ENCODE measurements at places on chromosomes 6 and 20. TPM values are rescaled to one million over a fixed set of nuclear protein-coding genes. Genes with fewer than 3 reads are reported as not detected.

DNA sequence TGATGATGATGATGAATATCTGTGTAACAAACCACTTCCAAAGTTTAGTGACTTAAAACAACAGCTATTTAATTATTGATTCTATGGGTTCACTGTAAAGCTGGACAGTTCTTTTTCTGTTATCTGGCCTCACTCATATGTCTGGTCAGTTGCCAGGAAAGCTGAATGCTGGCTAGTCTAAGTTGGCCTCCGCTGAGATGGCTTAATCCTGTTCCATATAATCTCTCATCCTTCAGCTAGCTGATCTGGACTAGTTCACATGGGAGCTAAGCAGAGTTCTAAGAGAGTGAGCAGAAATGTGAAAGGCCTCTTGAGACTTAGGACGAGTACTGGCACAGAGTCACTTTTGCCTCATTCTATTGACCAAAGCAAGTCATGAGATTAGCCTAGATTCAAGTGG lies 334.7 kb upstream of the FLRT3 start:
- H3K27ac ChIP-seq = no peak overlapping the region
- no peaks in the 10 kb centered on the region for H3K36me3 ChIP-seq
- H3K4me1 ChIP-seq = no peaks in the 10 kb centered on the region
- DNase-seq = no peak
- no peak overlapping the region for H3K4me3 ChIP-seq
- H3K27me3 ChIP-seq = no peaks in the 10 kb centered on the region

MUC22 gene
- total RNA-seq = not detected

PGC gene
- total RNA-seq = 0.83 TPM

GRCh38 chr6:84876723-84877514 lies 112.5 kb upstream of the TBX18 start:
- no peaks in the 10 kb centered on the region for H3K4me1 ChIP-seq
- H3K4me3 ChIP-seq = no peak overlapping the region
- H3K27ac ChIP-seq = no peak overlapping the region
- no peaks in the 10 kb centered on the region for H3K27me3 ChIP-seq

KIAA1755 gene
- 7.3 TPM for total RNA-seq

DNA sequence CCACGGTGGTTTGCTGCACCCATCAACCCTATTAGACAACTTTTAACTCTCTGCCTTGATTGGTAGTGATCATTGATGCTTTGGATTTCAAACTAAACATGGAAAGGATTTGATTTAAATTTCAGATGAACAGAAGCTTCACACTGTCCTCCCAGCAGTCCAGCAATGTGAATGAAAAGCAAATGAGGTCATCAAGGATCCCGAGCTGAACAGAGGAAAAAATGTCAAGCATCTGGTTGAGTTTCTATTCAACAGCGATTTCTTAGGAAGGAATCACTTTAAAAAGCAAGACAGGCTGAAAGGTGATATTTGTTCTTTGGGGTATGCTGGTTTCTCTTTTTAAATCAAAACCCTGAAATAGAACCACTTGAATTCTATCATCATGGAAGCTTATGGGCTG lies 10.6 kb upstream of the SAMD3 start:
- H3K27me3 ChIP-seq = no peaks in the 10 kb centered on the region
- no peaks in the 10 kb centered on the region for H3K4me1 ChIP-seq
- no peaks in the 10 kb centered on the region for H3K36me3 ChIP-seq
- no peak overlapping the region for H3K4me3 ChIP-seq
- no peak overlapping the region for H3K27ac ChIP-seq

KCNB1 gene
- 54.4 TPM for total RNA-seq

DNA sequence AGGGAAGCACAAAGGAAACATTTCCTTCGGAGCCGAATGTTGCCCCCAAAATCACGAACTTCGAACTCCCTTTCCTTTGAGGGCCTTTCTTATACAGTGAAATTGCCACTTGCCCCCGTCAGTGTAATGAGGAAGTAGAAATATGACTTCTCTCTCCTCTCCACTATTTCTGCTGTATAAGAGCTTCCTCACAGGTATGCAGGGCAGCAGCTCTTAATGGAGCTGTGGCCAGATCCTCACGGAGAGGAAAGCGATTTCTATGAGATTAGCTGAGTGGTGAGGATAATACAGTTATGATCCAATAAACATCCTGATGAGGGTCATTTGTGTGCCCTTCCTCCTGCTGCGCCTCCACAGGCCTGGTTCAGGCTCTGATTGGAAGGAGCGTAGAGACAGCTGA lies 10.8 kb upstream of the CPNE5 start:
- no peak overlapping the region for H3K4me3 ChIP-seq
- H3K27me3 ChIP-seq = no peaks in the 10 kb centered on the region
- peaks cover 46% of the 10 kb centered on the region for H3K4me1 ChIP-seq
- no peak overlapping the region for H3K27ac ChIP-seq
- peaks cover 9% of the 10 kb centered on the region for H3K36me3 ChIP-seq

GRCh38 chr20:24767623-24768100 lies 181.4 kb upstream of the CST7 start:
- H3K4me1 ChIP-seq = no peaks in the 10 kb centered on the region
- peaks cover 17% of the 10 kb centered on the region for H3K27me3 ChIP-seq
- H3K4me3 ChIP-seq = no peak overlapping the region
- H3K36me3 ChIP-seq = no peaks in the 10 kb centered on the region

GPLD1 gene
- 4.0 TPM for total RNA-seq

GRCh38 chr6:157282284-157282683 lies 41.0 kb downstream of the TMEM242 start:
- no peak overlapping the region for H3K4me3 ChIP-seq
- H3K27me3 ChIP-seq = no peaks in the 10 kb centered on the region
- no peak for DNase-seq
- no peaks in the 10 kb centered on the region for H3K4me1 ChIP-seq

- H3K4me1 ChIP-seq = no peaks in the 10 kb centered on the region
- H3K27ac ChIP-seq = no peak overlapping the region
- H3K27me3 ChIP-seq = no peaks in the 10 kb centered on the region
Observed at GRCh38 chr6:139925894-139926641, 551.6 kb upstream of the CITED2 start.

DNA sequence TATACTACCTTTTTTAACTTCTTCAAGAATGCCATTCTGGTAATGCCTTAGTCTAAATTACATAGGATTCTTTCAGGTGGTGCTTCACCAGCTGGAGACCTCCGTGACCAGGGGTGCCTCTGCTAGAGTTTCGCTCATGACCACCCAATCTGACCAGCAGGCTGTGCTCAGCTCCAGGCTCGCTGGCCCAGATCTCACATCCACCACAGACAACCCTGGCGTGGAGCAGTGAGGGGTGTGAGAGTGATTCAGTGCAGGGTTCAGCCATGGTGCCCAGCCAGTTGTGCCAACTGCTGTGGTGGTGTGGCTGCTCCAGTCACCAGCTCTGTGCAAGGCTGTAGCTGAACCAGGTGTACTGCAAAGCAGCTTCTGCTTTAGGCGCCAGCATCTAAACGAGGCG lies 198.6 kb downstream of the MMUT start:
- no peaks in the 10 kb centered on the region for H3K4me1 ChIP-seq
- no peak overlapping the region for H3K27ac ChIP-seq
- H3K4me3 ChIP-seq = no peak overlapping the region
- DNase-seq = no peak

DNA sequence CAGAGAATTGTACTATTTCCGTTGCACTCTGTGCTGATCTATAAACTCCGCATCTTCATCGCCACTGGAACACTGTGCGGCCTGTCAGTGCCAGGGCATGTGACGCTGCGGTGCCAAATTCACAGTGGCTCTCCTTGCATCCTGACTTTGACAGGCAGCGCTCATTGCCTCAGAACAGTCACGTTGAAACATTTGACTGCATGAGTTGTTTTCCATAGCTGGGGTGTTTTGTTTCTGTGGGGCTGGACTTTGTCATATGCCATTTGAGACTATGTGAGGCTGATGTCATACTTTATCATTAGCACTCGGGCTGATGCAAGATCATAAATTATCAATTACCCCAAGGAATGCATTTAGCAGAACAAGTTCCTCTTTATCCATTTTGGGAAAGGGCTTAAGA lies 32.7 kb downstream of the CFAP61 start:
- no peaks in the 10 kb centered on the region for H3K27me3 ChIP-seq
- DNase-seq = peak; percentile 85
- H3K4me3 ChIP-seq = no peak overlapping the region
- H3K27ac ChIP-seq = no peak overlapping the region

DNA sequence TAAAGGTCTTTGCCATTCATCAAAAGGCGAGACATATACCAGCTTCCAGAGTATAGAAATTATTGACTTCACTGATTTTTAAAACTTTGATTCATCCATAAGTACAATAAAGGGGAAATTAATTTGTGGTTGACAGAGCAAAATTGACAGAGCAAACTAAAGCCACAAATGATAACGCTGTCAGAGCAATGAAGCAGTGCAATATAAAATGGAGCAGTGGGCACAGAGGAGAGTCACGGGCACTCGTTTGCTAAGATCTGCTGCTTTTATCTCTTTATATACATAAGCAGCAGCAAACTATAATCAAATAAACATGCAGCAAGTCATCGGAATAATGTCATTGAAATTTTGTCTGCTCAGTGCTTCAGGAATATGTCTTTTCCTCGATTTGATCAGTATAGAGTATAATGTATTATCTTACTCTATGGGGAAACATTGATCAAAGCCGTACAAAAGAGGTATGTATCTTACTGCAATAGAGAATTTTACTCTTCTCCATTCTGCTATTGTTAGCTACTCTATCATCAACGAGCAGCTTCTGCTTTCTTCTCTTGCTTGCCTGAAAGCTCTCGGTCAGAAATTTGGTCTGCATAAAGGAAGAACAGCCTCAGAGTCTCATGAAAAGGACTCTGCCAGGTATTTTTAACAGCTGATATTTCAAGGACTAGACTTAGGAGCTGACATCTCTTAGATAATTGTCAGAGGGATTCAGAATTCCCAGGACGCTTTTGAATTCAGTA lies 546.0 kb upstream of the ARID1B start:
- H3K4me3 ChIP-seq = no peak overlapping the region
- no peaks in the 10 kb centered on the region for H3K36me3 ChIP-seq
- no peak overlapping the region for H3K27ac ChIP-seq
- H3K4me1 ChIP-seq = no peaks in the 10 kb centered on the region
- no peaks in the 10 kb centered on the region for H3K27me3 ChIP-seq

DNA sequence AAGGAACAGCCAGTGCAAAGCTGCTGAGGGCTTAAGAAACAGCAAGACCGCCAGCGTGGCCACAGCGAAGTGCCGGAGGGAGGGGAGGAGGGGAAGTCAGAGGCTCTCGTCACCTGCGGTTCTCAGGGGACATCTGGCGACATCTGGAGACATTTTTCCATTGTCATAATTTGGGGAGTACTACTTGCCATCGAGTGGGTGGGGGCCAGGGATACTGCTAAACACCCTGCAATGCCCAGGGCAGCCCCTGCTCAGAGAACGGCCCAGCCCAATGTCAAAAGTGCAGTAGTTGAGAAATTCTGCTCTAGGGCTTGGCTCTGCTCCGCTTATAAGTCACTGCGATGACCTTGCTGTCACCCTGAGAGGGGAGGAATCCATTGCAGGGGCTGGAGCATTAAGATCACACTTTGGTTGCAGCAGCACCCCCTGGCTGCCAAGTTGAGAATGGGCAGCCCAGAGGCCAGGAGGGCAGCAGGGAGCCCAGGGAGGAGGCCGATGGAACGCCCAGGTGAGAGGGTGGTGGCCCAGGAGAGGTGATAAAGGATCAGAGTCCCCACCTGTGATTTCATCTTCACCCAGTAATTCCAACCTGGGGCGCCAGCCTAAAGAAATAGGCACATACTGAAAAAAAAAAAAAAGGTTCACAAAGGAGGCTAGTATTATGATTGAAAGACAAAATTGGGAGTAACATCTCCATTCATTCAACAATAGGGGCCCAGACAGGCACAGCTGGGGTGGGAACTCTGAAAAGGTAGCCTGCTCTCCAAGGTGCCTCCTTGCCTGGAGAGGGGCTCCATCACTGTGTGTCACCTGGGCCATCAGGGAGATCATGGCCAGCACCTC lies 218.2 kb downstream of the BMP7 start:
- no peaks in the 10 kb centered on the region for H3K36me3 ChIP-seq
- H3K27me3 ChIP-seq = no peaks in the 10 kb centered on the region
- no peaks in the 10 kb centered on the region for H3K4me1 ChIP-seq
- no peak overlapping the region for H3K27ac ChIP-seq

XKR7 gene
- not detected for total RNA-seq

GRCh38 chr6:26375270-26375669 lies 7.6 kb upstream of the BTN2A2 start:
- no peaks in the 10 kb centered on the region for H3K27me3 ChIP-seq
- peaks cover 9% of the 10 kb centered on the region for H3K36me3 ChIP-seq
- DNase-seq = no peak
- H3K4me1 ChIP-seq = no peaks in the 10 kb centered on the region

GRCh38 chr6:34005901-34006531 lies 139.9 kb downstream of the GRM4 start:
- DNase-seq = no peak
- peaks cover 51% of the 10 kb centered on the region for H3K27me3 ChIP-seq

GRCh38 chr6:157091856-157092460 lies 231.4 kb downstream of the TMEM242 start:
- H3K4me1 ChIP-seq = peaks cover 61% of the 10 kb centered on the region
- no peak overlapping the region for H3K4me3 ChIP-seq
- H3K27ac ChIP-seq = no peak overlapping the region
- H3K27me3 ChIP-seq = no peaks in the 10 kb centered on the region
- DNase-seq = no peak

ARMC2 gene
- 2.1 TPM for total RNA-seq

CUTA gene
- 123 TPM for total RNA-seq

DNA sequence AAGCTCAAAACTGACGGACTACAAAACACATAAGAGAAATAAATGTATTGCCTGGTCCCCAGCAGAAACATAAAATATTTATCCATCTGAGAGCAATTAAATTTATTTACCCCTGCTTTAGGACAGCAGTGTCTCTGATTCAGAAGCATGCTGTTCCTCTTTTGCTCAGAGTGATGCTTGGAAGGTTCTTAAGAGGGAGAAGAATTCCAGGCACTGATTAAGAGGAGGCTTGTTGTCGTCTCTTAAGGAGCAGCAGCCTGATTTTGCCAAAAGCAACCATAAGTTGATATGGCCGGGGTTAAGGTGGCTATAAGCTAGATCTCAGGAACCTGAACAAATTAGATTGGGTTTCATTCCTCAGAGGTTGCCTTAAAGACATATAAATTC lies 25.8 kb downstream of the CAP2 start:
- no peak overlapping the region for H3K4me3 ChIP-seq
- no peaks in the 10 kb centered on the region for H3K36me3 ChIP-seq
- no peak for DNase-seq
- no peaks in the 10 kb centered on the region for H3K27me3 ChIP-seq
- peak overlapping the region; percentile 79 for H3K27ac ChIP-seq

- no peak overlapping the region for H3K27ac ChIP-seq
- peak overlapping the region; percentile 66 for H3K4me3 ChIP-seq
- H3K4me1 ChIP-seq = peaks cover 23% of the 10 kb centered on the region
- peaks cover 47% of the 10 kb centered on the region for H3K27me3 ChIP-seq
Observed at GRCh38 chr6:10837009-10837621, 1.2 kb downstream of the MAK start.

Data from esophagus muscularis mucosa (tissue), 4 donors.